ENCODE measurements at places on chromosomes 3 and 15.

DNA sequence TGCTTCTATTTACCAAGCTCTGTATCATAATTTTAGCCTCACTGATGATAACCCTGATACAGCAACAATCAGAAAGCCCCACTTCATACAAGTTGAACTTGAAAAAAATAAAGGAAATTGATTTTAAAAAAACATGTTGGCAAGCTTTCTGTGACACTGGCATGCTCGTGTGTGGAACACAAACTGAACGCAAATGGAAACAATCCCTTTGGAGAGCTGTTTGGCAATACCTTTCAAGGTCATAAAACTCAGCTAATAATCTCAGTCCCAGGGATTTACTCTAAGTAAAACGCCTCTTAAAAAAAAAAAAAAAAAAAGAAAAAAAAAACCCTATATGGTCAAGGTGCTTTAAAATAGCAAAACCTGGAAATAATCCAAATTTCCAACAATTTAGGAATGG lies 166.7 kb upstream of the BCL6 start:
- DNase-seq, result no peak

DNA sequence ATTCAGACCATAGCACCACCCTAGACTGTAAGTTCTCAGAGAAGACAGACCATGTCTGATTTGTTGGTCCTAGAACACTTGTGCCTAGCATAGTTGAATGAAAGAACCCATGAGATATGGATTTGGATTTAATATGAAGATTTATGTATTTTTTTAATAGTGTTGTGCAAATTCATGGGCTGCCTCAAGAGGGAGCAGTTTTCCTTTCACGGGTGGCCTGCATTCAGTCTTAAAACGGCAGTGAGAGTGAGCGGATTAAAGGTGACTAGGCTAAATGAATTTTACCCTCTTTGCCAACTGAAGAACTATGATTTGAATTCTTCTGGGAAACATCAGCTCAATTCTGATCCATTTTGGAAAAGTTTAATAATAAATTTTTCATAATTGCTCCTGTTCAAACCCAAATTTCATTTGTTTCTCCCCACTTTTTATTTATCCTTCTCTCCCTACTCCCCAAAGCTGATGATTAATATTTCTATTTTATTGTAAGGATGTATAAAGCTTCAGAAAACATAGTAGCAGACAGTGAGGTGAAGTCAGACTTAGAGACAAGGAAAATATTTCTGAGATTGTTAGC lies 67.3 kb downstream of the MORC1 start:
- peak; percentile 15 for DNase-seq

DNA sequence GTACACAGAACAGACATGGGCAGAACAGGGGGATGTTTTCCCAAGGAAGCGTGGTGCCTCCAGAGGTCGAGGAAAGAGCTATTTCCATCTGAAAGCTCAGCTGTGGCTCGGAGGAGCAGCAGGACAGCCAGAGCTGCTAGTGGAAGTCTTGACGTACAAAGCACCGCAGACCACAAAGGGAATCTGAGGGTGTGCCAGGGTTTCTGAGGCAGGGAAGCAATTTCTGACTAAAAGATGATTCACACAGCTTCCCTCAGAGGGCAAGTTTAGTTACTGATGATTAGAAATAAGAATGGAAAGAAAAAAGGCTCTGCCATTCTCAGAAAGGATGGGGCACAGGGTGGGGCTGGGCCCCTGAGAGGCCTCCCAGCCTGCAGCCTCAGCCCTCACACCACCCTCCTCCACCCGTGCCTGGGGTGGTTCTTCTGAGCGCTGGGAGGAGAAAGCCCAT lies 45.8 kb upstream of the SEC13 start:
- DNase-seq, result peak; percentile 73

GRCh38 chr3:43079536-43080332 lies 26.1 kb downstream of the POMGNT2 start:
- DNase-seq, result no peak

GRCh38 chr3:122626515-122627180 lies 49.2 kb downstream of the PARP15 start:
- no peak for DNase-seq

GRCh38 chr3:185981621-185982020 lies 43.8 kb upstream of the TRA2B start:
- DNase-seq, result no peak

DNA sequence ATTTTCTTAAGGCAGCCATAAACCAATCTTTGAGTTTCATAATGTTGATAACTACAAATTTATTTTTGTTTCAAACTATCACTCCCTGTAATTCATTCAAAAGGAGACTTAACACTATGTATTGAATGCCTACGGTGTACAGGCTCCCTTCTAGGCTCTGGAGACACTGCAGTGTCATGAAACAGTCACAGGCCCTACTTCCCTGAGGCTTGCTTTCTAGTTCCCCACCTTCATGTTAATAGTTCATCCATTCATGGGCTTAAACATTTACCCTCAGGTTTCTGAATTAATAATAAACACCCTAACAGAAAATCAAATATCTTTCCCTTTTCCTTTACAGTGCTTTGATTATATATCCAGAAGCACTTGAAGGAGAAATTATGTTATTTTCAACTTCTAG lies 168.7 kb downstream of the CHL1 start:
- peak; percentile 65 for DNase-seq

GRCh38 chr3:153379516-153379915 lies 217.5 kb downstream of the RAP2B start:
- no peak for DNase-seq

DNA sequence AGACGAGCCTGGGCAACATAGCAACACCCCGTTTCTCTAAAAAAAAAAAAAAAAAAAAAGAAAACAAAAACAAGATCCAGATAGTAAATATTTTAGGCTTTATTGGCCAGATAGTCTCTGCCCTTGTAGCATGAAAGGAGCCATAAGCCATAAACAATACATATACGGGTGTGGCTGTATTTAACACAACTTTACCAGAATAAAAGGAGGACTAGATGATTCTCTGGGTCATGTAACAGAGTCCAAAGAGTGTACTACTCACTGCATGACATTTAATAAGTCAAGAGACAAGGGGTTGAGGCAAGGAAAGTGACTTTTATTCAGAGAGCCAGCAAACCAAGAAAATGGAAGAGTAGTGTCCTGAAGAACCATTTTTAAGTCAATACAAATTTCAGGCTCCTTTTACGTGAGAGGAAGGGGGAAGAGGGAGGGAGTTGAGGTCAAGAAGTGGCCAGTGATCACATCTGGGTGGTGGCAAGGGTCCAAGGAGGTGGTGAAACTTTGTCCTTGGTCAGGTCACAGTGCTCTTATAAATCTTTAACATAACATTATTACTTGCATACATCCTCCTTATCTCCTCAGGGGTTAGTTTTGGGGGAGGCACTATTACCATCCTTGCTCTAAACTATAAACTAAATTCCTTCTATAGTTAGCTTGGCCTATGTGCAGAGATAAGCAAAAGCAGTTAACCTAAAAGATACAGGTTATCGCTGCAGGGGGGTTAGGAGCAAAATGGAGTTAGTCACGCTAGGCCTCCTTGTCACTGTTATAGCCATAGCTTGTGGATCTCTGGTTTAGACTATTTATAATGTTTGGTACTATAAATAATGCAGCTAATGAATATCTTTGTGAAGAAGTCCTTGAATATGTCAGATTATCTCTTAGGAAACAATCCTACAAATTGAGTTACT lies 46.1 kb downstream of the METTL6 start:
- no peak for DNase-seq

DNA sequence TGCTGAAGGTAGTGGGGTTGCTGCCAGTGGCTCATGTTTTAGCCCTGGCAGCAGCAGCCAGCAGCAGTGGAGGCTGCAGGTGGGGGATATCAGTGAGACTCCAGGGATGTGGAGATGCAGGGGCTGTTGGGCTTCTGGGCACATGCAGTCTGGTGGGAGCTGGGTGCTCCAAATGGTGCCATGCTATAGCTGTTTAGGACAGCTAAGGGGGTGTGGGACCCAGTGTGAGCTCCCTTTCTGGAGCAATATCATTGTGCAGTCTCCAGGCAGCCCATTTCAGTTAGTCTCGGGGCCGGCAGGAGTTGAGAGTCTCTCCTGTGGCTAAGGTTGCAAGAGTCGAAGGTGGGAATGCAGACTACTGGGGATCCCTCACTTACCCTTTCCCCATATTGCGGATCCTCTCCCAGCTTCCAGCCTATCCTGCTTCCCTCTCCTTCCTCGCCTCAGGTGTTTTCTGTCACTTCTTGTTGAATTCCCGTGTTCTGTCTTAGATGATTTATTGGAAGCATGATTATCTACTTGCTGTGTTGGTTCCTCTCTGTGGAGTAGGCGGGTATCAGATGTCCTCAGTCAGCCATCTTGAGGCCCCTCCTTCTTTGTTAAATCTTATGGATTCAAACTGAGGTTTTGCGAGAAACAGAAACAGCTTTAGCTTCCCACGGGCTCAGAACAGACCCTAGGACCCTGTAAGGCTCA lies 112.0 kb downstream of the FAM43A start:
- DNase-seq, result no peak

DNA sequence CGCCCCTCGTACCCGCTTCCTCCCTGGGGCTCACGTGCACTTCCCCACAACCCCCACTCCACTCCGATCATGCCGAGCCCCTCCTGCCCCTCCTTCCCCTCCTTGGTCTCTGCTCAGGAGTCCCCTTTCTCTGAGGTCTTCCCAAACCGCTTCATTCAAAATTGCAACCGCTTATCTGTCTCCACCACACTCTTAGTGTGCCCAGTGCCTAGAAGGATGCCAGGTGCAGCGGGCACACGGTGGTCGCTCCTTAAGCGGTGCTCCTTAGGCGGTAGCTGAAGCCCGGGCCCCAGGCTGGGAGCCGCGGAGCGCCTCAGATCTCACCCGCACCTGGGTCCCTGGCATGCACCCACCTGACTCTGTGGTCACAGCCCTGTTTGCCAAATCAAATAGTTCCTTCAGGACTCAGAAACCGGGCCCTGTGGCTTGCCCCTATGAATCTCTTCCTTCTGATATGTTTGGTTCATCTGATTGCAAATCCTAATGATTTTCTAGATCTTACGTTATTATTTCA lies 524.5 kb downstream of the OCA2 start:
- no peak for DNase-seq

DNA sequence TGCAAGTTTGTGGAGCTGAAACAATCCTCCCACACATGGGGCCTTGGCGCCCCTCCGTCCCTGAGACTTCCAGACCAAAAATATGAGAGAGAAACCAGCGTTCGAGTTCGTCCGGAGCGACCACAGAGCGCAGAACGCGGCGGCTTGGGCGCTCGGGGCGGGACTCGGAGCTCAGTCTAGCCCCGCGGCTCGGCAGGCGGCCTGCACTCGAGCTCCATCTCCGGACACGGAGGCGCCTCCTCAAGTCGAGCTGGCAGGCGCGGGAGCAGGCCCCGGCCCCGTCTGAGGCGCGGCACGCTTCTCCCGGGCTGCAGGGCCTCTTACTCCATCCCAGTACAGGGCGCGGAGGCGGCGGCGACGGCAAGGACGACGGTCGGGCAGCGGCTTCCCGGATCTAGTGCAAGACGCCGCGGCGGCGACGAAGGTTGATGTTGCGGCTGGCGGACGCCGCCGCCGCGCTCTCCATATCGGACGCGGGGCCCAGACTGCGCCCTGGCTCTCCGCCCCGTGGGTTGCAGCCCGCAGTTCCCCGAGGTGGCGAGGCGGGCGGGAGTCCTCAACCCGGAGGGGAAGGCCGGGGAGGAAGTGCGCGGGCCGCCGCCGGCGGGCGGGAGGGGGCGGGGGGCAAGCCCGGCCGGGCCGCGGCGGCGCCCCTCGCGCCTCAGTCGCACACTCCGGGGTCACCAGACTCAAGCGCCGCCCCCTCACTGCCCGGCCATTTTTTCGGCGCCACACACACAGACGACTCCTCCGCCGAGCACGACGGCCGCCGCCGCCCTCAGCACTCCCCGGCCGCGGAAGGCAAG lies 674 bp downstream of the MSL2 start:
- peak; percentile 70 for DNase-seq

GRCh38 chr15:49041426-49041825 lies 4.8 kb downstream of the SECISBP2L start:
- no peak for DNase-seq

DNA sequence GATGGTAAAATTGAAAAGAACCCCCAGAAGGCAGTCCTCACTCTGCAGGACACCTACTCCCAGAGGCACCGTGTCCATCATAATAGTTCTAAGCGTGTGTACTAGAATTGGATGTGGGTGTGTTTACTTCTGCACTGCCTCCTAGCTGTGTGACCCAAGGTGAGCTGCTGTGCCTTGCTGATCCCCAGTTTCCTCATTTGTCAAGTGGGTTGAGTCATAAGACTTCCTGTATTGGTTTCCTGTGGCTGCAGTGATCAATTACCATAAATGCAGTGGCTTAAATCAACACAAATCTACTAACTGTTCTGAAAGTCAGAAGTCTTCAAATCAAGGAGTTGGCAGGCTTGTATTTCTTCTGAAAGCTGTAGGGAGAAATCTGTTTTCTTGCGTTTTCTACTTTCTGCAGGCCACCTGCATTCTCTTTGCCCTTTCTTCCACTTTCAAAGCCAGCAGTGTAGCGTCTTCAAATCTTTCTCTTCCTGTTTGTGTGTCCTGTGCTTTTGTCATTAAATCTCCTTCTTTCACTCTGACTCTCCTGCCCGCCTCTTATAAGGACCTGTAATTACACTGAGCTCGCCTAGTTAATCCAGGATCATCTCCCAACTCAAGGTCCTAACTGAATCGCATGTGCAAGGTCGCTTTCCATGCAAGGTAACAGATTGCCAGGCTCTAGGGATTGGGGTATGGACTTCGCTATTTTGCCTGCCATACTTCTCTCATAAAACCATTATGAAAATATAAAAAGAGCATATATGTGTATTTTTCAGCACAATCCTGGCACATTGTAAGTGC lies 59.0 kb downstream of the RORA start:
- DNase-seq, result no peak

GRCh38 chr15:88695691-88696251 lies 57.0 kb downstream of the ISG20 start:
- DNase-seq, result no peak

All from Caki2 (cell line).